ENCODE measurements at places on chromosomes 7 and 10.

DNA sequence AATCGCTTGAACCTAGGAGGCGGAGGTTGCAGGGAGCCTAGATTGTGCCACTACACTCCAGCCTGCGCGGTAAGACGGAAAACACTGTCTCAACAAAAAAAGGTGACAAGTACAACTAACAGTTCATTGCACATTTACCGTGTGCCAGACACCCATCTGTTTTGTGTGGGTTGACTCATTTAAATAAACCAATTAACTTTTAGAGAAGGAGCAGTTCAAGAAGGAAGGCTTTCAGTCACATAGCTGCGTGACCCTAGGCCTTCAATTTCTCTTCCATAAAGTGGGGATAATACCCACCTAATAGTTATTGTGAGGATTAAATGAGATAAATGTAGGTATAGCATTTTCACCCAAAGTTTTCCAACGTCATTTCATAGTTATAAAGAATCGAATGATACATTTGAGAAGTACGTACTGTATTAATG, 52.3 kb upstream of the KDM7A start:
- no peak for DNase-seq

- DNase-seq, result no peak
These were observed 48.4 kb upstream of the BTRC start for GRCh38 chr10:101305320-101306241.

- DNase-seq, result no peak
These were observed 67.4 kb downstream of the VWC2 start for GRCh38 chr7:49840751-49841405.

DNA sequence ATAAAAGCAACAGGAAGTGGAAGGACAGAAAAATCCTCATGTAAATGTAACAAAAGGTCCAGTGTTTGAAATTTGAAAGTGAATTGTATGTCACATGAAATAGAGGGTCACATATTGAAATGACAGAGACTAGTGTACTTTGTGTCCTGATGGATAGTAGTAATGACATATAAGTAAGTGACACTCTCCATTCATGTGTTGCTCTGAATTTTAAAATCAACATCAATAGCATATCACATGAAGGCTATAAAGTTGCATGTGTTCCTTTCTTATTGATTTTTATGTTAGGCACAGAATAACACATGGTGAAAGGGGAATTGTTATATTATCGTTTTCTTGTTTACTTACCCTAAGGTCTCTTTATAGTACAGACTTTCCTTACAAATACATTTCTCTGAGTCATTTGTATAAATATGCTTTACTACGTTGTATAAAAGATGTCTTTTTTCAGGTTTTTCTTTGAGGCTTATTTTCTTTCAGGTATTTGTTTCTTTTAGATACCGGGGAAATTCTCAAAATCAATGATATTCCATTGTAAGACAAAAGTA, 104.6 kb upstream of the CACNA2D1 start:
- no peak for DNase-seq

DNA sequence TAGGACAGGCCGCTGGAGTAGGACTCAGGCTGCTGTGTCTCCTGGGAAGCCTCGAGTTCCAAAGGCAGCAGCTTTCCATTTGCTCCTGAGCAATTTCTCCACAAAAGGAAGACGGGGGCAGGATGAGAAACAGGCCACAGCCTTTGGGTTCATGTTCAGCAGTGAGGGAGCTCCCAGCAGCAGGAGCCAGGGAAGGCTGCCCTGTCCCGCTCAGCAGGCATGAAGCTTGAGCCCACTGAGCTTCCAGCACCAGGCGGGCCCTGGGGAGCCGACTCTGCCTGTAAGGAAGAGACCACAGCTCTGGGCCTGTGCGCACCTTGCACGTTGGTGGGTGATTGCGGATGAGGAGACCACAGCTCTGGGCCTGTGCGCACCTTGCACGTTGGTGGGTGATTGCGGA, 527.2 kb downstream of the TCERG1L start:
- DNase-seq, result no peak

GRCh38 chr7:142469696-142470543, 212.1 kb upstream of the PRSS58 start:
- no peak for DNase-seq

Data from forelimb muscle (tissue), 1 donor.